ENCODE measurements at places on chromosomes 1 and 21. TPM values are rescaled to one million over a fixed set of nuclear protein-coding genes. Genes with fewer than 3 reads are reported as not detected.

- no peak for DNase-seq
Observed at GRCh38 chr1:213689260-213689659, 298.5 kb upstream of the PROX1 start.

DNA sequence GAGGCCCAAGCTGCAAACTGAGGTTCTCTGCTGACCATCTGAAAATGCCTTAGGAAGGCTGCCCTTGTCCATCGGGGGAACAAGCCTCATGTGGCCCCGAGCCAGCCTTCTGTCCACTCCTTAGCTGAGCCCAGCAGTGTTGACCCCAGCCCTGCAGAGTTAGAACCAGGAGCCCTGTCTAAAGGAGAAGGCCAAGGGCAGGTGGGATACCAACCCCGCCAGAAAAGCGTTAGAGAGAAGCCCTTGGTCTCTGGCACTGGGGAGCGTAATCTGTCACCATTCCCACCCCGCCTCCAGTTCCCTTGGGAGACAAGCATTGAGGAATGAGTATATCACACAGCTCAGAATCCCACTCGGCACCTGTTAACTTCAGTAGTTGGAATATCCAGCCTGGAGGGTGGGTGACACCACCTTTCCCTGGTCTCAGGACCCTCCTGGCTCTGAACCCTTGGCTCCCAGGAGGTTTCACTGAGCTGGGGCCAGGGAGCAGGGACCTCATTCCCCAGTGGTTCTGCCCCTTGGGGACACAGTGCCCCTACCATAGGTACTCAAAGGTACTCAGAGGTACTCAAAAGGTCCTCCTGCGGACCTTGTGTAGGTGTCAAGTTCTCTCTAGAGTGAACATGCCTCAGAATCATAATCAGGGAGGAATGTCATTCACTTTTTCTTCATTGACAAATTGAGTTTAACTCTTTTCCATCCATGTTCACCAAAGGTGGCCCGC is 16.4 kb downstream of the ETS2 start:
- no peak for DNase-seq

DNA sequence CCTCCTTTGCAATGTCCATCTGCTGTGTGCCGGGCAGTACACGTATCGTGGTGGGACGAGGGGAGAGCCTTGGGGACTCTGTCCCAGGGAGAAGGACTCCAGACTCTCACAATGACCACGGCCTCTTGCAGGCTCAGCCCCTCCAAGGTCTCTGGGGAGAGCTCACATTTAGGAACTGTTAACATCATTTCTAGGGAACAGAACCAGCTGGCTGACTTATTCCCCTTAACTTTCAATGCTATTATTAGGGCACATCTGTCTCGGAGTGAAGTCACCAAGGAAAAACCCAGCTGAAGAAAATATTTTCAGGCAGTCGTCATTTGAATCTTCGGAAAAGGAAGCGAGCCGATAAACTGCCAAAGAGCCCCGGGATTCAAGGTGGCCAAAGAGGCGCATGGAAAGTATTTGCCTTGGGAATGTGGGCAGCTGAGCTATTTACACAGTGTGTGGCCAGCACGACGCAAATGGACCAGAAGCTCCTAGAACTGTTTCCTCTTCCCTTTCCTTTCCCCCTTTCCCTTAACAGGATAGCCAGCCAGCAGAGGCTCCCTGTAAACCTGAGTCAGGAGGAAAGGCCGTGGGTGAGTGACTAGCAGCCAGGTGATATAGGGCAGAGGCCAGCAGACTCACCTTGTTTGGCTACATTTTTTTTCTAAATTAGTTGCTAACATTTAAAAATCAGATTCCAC is 74.5 kb downstream of the ITPKB start:
- DNase-seq: peak; percentile 77

- peak; percentile 32 for DNase-seq
Observed at GRCh38 chr1:223887747-223888418, 42.1 kb upstream of the TP53BP2 start.

DNA sequence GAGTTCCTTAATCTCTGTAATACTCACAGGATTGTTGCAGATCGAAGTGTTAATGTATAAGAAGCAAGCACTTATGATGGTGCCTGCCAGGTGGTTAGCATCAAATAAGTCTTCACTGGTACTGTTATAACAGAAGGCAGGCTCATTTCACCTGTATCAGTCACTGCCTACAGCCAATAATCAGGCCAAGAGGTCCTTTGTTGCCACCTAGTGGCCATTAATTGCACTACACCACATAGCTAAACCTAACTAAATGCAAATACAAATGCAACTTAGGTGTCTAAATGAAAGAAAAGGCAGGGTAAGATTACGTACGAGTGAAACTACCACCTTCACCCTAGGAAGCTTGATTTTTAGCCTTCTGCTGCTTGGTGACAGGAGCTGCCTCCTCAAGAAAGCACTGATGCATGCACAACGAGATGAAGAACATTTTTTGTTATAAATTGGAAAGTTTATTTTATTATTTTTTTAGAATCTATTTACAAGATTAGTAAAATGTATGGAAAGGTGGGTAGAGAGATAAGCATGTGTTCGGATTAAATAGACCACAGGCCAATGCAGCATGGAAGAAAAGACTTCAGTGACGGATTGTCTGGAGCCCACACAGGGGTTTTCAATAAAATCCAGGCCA is 334.8 kb upstream of the CAMK1G start:
- DNase-seq: no peak

- DNase-seq: no peak
Observed at GRCh38 chr1:87880764-87881163, 552.1 kb downstream of the LMO4 start.

DNA sequence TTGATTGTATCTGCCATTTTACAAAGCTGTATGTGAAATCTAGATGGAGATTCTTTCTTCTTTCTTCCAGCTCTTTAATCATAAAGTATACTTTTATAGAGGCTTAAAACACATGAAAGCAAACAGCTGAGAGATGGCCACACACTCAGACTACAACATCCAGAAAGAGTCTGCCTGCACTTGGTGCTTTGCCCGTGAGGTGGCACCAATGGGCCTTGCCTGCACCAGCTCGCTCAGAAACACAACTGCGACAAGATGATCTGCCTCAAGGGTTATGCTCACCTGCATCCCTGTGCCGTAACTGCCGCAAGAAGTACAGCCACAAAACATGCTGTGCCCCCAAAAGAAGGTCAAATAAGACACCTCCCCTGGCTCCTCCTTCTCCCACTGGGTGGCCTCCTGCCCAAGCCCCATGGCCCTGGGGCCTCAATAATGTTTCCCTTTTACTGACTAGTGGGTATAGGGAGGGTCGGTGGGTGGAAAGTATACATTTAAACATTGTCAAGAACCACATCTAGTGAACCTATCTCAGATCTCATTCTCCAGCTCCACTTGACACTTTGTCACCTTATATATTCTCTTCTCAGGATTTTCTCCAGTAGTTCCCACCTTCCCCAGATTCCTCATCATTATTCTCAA is 66.7 kb upstream of the ANGPTL3 start:
- peak; percentile 68 for DNase-seq

DNA sequence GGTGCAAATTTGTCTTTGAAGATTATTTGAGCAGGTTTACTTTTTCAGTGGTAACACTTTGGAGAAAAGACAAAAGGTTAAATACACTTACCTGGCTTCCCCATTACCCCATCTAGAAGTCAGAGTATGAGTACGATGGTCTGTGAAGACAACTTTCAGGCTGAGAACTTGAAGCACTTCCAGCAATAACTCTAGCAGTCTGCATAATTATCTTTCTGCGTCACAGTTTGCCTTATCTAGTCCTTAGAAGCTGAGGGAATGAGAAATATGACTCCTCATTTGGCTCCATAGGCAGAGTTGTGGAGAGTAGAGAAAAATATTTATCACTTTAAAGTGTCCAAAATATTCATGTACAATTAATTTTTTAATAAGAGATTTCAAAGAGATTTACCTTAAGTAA is 323.4 kb upstream of the CAMK1G start:
- DNase-seq: no peak

DNA sequence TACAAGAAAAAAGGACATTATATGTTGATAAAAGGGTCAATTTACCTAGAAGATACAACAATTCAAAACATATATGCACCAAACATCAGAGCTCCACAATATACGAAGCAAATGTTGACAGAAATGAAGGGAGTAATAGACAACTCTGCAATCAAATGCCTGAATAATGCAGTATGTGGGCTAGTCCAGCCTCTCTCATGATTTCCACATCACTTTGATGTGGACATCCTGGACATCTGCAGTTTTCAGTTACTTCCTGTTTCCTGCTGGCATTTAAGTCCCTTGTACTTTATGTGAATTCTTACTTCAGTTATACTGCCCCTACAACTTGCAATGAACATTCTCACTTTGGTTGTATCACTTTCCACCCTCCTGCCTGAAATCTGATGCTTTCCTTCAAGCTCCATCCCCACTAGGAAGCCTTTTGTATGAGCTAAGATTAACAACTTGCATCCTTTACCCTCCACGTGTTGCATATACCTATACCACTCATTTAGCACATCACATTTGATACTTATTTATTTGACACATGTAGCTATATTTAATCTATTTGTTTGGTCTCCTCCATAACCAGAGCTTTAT is 36.7 kb downstream of the DISC1 start:
- DNase-seq: no peak

GRCh38 chr1:31013187-31013864 is 52.2 kb downstream of the PUM1 start:
- DNase-seq: no peak

GRCh38 chr1:173410133-173410793 is 66.9 kb upstream of the PRDX6 start:
- DNase-seq: no peak

- DNase-seq: no peak
Observed at GRCh38 chr1:147050654-147051053, 112.5 kb downstream of the NBPF12 start.

Gene ADARB1
- total RNA-seq: 23.8 TPM

Gene PBXIP1
- 84.8 TPM for total RNA-seq

Gene ASCL5
- not detected for total RNA-seq

Gene NECTIN4
- total RNA-seq: not detected

Gene MFAP2
- total RNA-seq: 7.5 TPM

Gene SLAMF9
- not detected for total RNA-seq

Gene PLPPR4
- 0.14 TPM for total RNA-seq

Gene NSUN4
- total RNA-seq: 18.7 TPM

Gene TTC24
- not detected for total RNA-seq

Gene LHX8
- not detected for total RNA-seq

Data from right cardiac atrium (tissue), 5 donors.